ENCODE measurements at places on chromosomes 3 and 15.
A peak's percentile ranks its signal among the peaks of the same experiment; 100 is the strongest.

- DNase-seq, result no peak
Observed at GRCh38 chr15:72495007-72495406, 20.9 kb downstream of the ARIH1 start.

DNA sequence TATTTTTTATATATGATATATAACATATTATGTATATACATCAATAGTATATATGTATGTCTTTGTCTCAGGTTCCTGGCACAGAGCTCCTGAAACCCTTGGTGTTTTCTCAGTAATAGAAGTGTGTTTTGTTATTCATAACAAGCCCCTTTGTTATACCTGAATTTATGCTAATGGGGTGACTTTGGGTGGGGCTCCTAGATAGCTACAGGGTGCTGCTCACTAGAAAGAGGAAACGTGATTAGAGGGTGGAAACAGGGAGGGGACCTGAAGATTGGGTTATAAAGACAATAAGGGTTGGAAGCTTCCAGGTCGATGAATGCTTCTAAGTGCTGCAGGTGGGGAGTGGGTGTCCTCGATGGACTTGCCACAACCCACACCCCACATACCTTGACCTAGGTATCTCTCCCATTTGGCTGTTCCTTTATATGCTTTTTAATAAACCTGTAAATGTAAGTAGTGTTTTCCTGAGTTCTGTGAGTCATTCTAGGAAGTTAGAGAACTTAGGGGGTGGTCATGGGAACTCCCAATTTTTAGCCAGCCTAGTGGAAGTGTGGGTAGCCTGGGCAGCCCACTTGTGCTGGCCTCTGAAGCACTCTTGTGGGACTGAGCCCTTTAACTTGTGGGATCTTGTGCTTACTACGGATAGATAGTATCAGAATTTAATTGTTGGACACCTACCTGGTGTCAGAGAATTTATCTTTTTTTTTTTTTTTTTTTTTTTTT lies 36.9 kb upstream of the C15orf39 start:
- DNase-seq, result no peak

DNA sequence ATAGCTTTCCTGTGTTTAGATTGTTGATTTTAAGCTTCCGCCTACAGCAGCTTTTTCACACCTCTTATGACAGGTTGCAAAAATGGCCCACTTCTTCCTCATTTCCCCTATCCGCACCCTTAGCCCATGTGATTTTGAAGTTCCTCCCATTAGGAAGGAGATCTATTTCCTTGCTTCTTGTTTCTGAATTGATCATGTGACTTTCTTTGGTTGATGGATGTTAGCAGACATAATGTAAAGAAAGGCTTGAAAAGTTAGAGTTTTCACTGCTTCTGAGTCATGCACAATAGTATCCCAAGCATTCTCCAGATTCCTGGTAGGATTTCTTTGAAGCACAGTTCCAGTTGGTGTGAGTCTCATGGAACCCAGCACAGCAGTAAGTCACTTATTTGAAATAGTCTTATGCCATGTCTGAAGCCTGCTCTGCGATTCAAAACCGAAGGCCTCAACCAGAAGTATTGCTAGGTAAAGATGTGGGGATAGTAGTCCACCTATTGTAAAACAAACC lies 76.6 kb downstream of the EDEM1 start:
- DNase-seq, result no peak

- DNase-seq, result no peak
Observed at GRCh38 chr15:74563442-74563841, 22.4 kb downstream of the ARID3B start.

DNA sequence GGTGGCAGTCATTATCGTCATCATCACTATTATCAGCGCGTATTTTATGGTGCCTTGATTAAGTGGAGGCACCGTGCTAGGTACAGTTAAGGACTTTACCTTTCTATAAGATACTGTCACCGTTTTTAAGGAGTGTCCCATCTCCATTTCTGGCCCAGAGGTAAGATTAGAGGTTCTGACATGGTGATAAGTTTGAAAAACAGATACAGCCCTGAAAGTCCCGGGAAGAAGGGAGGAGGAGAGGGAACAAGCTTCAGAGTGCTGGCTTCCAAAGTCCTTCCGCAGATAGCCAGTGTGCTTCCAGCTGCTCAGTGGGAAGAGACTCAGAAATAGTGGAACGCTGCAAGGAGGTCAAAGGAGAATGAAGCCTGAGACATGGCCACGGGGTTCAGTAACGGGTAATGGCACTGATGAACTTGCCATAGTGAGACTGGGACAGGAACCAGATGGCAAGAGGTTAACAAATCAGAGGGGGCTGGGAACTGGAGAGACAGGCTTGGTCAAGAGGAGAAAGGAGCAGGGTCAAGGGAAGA lies 9.1 kb upstream of the TM4SF4 start:
- DNase-seq, result no peak

DNA sequence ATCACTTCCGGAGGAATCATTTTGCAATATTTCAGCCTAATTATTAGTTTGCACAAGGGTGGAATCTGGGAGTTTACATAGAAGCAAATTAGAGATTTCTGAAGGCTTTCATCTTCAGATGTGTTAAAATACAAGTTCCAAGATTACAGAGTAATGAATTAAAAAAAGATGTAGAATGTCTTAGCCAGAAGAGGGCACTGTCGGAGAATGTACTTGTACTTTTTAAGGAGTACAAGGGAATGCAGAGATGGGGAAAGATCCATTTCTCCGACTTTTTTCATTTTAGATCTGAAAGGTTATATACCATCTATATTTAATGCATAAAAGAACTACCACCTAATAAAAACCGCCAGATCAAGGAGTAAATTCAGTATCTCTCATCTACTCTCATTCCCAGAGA lies 43.1 kb upstream of the WDR5B start:
- DNase-seq, result no peak

GRCh38 chr3:126836220-126836860 lies 132.3 kb downstream of the CHCHD6 start:
- peak; percentile 28 for DNase-seq

DNA sequence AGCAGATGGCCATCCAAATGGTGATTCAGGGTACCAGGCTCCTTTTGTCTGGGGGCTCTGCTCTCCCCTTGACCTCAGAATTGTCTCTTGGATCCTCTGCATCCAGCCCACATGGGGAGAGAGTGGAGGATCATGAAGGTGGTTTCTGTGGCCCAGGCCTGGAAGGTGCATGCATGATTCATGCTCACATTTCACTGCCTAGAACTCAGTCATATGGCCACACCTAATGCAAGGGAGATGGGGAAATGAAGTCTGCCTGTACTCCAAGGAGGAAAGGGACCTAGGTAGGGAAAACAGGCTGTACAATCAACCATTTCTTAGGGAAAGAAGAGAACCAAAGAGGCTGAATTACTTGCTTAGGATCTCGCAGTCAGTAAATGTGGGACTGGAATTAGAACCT lies 15.1 kb downstream of the HRG start:
- no peak for DNase-seq

DNA sequence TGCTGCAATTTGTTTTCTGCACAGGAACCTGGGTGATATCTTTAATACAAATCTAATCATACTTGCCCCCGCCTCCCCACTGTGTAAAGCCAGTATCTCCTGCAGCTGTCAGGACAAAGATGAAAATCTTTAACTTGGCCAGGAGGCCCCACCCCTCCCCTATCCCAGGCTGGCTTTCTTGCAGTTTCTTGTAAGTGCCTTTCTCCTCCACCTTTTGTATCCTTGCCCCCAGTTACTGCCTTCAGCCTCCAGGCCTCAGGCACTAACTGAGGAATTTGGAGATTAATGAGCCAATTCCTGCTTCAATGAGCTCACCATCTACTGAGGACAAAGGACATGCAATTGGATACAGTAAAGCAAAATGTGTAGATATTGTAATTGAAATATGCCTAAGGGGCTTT lies 6.5 kb downstream of the GCSAM start:
- DNase-seq, result no peak

DNA sequence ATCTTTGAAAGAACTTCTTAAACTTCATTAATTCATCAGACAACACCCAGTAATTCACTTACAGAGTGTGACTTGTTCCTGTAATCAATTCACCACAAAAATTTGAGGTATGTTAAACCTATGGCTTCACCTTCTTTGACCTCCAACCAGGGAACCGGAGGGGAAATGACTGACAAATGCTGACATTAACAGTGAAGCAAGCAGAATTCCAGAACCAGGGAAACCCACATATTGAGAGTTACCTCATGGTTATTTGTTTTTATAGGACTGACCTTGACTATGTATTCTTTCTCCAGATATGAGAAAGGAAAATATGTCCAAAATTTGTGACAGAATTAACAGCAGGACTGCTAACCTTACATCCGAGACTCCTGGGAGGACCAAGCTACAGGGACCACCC lies 2.7 kb downstream of the P3H2 start:
- DNase-seq, result no peak

All from right lobe of liver (tissue), 6 donors.